ENCODE measurements at places on chromosomes 2 and 18.
A peak's percentile ranks its signal among the peaks of the same experiment; 100 is the strongest.

DNA sequence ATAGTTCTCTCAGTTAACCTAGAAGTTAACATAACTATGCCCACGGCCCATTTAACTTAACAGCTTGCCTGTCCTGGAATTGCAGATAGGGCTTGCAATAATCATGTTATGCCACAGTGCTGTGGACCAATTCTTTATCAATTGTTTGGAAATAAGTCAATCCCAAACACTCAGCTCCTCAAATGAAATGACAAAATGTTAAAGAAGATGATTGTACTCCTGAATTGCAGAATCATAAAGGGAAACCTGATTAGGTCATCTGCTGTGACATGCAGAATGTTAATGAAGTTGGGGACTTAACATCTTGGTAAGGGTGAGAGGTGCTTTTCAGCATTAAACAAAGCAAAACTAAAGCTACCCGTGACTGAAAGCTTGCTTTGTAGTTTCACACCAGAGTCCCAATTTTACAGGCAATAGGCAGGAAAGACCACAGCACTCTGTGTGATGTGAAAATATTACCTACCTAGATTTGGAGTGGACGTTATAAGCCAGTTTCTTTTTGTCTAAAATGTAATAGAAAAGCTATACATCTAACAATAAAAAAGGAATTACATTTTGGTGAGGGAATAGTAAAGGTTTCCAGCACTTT lies 364.0 kb downstream of the GPD2 start:
- no peak for DNase-seq

DNA sequence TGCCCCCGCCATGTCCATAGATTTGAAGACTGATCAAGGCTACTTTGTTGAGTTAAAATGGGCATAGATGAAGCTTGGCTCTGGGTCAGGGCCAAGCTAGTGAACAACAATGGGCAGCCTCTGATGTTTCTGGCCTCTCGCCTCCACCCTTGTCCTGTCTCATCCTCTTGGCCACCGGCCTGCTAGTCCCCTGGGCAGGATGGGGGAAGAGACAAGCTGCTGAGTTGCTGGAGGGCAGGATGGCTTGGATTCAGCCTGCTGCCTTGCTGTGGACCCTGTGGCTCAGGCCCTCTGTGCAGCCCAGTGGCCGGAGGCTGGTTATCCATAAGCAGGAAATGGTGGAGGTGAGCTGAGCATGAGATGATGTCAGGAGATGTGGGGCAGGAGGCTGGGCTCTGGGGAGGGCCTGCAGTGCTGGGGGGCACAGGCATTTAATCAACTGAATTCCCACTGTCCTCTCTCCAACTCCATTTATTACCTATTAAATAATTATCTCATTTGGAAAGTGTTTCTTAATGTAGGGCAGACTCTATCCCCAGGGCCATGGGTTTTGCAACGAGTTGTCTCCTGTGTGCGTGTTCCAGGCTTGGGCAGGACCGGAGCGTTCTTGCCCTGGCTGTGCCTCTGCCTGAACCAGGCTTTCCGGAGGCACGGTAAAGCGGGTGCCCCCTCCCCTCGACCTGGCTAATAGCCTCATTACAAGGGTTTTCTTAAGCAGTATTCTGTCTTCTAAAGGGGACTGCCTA lies 122.9 kb downstream of the GLI2 start:
- no peak for DNase-seq

GRCh38 chr2:49210191-49210590 lies 55.9 kb upstream of the FSHR start:
- DNase-seq, result no peak

DNA sequence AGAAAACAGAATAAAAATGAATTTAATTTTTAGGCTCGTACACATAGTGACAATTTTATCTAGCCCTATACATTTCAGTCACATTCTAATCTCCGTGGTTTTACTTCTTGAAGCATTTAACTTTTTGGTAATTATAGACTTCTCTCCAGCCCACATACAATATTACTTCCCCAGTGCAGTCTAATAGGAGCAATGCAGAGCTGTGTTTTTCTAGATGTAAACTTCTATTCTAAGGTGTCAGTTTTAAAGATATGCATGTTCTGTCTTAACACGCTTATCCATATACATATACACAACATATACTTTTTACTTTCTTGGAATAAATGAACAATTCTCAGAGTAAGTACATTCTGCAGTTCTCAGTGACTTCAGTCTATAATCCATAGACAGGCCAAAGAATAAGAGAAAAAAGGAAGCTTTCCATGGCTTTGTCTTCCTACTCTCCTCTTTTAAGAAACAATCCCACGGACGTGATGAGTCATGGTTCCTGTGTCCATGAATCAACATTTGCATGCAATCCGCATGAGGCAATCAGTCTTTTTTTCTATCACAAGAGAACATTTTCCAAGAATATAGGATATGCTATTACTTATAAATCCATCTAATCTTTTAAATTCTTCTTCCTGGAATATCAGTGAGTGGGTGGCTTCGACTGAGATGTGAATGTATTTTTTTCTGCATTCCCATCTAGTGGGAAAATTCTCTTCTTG lies 42.8 kb downstream of the CCDC102B start:
- DNase-seq, result peak; percentile 97

GRCh38 chr18:36461551-36461987 lies 164.1 kb downstream of the FHOD3 start:
- no peak for DNase-seq
